Putamen (tissue), 1 donor: ENCODE measurements at places on chromosomes 4 and X.

- no peak for DNase-seq
Observed at GRCh38 chr4:138599965-138600364, 357.8 kb upstream of the SLC7A11 start.

DNA sequence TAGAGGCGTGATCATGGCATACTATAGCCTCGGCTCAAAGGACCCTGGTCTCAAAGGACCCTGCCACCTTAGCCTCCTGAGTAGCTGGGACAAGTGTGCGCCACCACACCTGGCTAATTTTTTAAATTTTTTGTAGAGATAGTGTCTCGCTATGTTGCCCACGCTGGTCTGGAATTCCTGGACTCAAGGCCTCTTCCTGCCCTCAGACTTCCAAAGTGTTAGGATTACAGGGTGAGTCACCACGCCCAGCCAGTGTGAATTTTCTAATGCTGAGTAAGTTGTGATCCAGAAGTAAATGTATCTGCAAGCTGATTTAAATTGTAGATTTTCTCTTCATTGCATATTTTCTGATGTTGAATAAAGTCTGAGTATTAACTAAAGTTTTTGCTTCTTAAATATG is 2.6 kb upstream of the ZNF674 start:
- no peak for DNase-seq

- DNase-seq, result no peak
Observed at GRCh38 chr4:109996526-109996925, 83.8 kb downstream of the EGF start.

DNA sequence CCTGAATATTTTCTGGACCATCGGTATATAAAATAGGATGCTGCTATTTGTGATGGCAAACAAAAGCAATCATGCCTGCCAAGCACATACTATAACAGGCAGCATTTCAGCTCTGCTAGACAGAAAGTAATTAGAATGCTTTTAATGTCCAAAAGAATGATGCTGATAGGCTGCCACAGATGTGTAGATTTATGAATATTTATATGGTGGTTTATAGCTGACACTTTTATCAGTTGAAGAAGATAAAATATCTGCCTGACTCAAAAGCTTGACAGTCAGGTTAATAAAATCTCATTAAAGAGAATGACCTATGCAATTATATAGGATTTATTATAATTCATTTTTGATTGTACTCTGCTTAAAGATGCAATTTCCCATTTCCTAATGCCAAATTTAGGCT is 4.0 kb downstream of the BEND4 start:
- no peak for DNase-seq

- no peak for DNase-seq
Observed at GRCh38 chr4:6478546-6479220, 6.3 kb upstream of the PPP2R2C start.
